ENCODE measurements at places on chromosomes 2 and 18.

- peak; percentile 73 for DNase-seq
These were observed 337.3 kb downstream of the OSR1 start for GRCh38 chr2:19021100-19021476.

DNA sequence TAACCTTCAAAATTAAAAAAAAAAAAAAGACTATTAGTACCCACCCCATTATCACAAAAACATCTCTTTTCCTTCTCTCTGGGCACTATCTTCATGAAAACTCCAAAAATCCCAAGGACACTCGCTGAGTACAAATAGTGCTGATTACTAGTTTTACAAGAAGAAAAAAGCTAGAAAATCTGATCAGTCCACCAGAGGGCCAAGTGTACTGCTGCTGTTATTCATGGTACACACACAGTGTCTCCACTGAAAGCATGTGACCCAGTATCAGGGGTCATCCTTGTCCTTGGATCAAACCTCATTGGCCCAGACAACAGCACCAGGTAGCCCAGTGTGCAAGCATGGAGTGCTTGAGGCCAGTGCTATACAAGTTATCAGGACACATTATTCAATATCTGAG lies 382.7 kb upstream of the KLHL29 start:
- DNase-seq, result no peak

DNA sequence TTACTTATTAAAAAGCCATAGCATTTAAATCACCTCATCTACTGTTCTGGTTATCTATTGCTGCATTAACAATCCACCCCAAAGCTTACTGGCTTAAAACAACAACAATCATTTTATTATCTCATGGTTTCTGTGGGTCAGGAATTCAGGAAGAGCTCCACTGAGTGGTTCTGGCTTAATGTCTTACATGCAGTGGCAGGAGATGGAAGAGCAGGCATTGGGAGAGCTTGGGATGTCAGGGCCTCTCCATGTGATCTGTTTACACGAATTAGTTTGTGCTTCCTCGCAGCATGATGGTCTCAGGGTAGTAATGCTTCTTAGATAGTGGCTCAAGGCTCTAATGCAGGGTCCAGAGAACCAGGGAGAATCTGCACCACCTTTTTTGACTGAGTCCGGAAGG lies 14.4 kb upstream of the REL start:
- no peak for DNase-seq

DNA sequence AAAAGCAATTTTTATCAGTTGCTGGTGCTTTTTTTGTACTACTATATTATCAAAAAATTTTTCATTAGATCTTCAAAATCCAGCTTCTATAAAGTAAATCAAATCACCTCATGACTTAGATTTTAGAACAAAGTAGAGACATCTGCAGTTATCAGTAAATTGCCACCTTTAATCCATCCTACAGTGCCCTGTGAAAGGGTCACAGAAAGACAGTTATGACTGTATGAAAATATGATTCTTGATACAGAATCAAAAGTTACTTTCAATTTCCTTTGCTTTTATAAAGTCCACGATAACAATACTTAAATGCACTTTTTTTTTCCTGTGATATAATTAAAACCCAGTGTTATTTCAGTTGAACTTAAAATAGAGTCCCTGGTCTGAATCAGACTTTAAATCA lies 61.4 kb downstream of the PRPF40A start:
- DNase-seq, result no peak

DNA sequence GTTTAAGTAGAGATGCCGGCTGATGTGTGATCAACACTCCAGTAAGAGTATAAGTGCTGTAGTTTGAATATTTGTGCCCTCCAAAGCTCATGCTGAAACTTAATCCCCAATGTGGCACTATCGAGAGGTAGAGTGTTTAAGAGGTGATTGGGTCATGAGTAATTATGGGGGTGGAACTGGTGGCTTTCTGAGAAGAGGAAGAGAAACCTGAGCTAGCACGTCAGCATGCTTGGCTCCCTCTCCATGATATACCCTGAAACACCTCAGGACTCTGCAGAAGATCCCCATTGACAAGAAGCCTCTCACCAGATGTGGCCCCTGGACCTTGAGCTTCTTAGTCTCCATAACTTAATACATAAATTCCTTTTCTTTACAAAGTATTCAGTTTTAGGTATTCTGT lies 584.8 kb downstream of the TSN start:
- no peak for DNase-seq

GRCh38 chr2:117065912-117066311 lies 748.6 kb upstream of the DDX18 start:
- DNase-seq, result no peak

- DNase-seq, result no peak
These were observed 18.5 kb upstream of the LRATD1 start for GRCh38 chr2:14614017-14614416.

- DNase-seq, result no peak
These were observed 94.5 kb downstream of the SNTG2 start for GRCh38 chr2:1045109-1045508.

Data from fibroblast of skin of left biceps (primary cell).